ENCODE measurements at places on chromosomes 6 and 20.

- no peak for DNase-seq
Measured at GRCh38 chr6:121837545-121838229, 402.2 kb downstream of the GJA1 start.

DNA sequence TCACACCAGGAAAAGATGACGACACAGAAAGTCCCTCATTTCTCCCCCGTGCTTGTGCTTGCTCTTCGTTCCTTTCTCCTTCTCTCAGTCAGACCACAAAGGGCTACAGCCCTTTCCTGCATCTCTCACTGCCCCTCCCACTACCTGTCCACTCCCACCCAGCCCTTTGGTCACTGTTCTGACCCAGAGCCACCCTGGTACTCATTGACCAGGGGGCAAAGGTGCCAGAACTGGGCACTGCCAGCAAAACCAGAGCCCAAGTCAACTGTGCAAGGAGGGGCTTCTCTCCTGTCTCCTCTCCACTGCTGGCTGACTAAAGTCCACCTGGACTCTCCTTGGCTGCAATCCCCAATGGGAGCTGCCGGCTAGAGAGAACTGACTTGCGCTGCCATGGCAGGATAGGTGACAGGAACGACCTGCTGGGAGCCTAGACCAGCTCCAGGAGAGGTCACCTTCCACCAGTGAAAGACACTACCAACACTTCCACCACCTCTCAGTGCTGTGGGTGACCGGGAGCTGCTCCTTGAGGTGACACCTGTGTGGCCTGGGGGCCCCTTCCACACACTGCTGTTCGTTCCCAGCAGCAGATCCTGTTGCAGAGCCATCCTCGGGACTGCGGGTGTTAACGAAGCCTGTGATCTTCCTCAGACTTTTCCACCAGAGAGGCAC, 32.8 kb downstream of the KCNK17 start:
- DNase-seq, result no peak

DNA sequence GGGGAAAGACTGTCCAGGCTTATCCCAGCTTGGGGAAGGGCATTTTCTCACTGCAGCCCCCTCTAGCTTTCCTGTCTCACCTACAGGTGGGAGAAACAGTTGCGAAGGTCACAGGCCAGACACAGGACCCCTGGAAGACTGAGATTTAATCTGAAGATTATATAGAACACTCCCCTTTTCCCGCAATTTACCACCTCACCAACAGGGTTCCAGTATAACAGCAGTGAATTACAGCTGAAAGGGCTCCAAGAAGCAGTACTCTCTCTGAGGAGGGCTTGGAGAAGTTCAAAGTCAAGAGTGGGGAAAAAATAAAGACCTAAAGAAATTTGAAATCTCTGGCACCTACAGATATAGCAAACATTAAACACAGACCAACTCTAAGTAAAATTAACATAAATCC, 111.9 kb downstream of the ANKRD60 start:
- DNase-seq, result no peak

DNA sequence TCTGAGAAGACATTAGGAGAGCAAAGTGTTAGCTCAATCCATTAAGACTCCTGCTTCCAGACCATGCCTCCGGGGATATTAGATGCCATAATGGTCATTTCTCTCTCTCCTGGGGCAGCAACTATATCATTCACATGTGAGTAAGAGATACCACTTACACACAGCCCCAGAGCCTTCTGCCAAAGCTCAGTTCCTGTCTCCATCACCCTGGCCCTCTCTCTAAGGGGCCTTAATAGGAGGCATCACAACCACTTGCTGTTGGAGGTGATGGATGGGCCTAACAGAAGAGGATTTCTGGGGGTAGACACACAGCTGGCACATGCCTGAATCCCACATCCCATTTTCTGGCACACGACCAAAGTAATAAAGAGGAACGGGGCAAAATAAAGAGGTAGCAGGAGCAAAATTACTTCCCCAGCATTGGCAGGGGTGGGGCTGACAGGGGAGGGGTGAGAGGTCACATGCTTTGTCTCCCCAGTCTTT, 34.0 kb upstream of the VSTM2L start:
- DNase-seq, result no peak

- DNase-seq, result no peak
Measured at GRCh38 chr20:54231036-54231435, 23.1 kb downstream of the PFDN4 start.

DNA sequence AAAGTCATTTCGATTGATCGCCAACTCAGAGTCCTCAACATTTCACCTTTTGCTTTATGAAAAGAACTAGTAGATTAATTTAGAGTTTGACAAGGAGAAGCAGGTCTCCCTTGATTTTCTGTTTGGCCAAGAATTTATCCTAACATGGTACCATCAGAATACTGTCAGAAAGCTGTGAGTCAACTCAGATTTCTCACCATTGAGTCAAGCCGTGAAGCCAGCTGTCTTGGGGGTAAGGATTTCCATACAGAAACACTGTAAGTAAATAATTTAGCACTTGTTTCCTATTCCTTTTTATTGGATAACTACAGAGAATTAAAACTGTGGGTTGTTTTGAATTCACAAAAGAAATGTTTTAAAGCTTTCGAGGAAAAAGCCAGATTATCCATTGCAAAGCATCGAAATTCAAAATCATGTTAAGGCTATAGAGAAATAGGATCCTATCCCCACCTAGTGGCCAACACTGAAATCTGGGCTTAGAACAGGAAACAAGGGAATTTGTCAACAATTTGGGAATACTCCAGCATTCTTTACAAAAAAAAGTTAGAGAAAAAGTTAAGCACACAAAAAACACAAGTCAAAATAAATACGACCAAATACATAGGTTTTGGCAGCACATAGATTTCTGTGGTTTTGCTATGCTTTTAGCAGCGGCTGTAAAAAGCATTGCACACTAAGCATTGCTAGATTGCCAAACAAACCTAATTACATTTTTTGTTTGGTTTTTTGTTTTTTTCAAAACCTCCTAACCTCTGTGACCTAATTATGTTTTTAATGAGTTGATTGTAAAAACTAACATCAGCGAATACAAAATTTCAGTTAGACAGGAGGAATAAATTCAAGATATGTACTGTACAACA, 44.2 kb downstream of the COL11A2 start:
- DNase-seq, result no peak

- DNase-seq, result no peak
Measured at GRCh38 chr6:119736296-119737021, 386.9 kb upstream of the MAN1A1 start.

GRCh38 chr6:127484212-127484863, 25.1 kb upstream of the KIAA0408 start:
- no peak for DNase-seq

- no peak for DNase-seq
Measured at GRCh38 chr6:13131935-13132661, 196.2 kb downstream of the TBC1D7 start.

- DNase-seq, result no peak
Measured at GRCh38 chr6:3882431-3882830, 33.3 kb downstream of the FAM50B start.

Data from activated CD8-positive, alpha-beta memory T cell treated with anti-CD3 and anti-CD28 coated beads for 48 hours (primary cell).